Stimulated activated CD8-positive, alpha-beta memory T cell treated with anti-CD3 and anti-CD28 coated beads, Interleukin-4, amount 100 ng/mL, for 24 hours (primary cell): ENCODE measurements at places on chromosomes 13 and 19.

GRCh38 chr19:2045501-2046045 lies 5.5 kb downstream of the MKNK2 start:
- DNase-seq: no peak

- no peak for DNase-seq
Observed at GRCh38 chr19:4870025-4870700, 2.7 kb upstream of the PLIN3 start.

DNA sequence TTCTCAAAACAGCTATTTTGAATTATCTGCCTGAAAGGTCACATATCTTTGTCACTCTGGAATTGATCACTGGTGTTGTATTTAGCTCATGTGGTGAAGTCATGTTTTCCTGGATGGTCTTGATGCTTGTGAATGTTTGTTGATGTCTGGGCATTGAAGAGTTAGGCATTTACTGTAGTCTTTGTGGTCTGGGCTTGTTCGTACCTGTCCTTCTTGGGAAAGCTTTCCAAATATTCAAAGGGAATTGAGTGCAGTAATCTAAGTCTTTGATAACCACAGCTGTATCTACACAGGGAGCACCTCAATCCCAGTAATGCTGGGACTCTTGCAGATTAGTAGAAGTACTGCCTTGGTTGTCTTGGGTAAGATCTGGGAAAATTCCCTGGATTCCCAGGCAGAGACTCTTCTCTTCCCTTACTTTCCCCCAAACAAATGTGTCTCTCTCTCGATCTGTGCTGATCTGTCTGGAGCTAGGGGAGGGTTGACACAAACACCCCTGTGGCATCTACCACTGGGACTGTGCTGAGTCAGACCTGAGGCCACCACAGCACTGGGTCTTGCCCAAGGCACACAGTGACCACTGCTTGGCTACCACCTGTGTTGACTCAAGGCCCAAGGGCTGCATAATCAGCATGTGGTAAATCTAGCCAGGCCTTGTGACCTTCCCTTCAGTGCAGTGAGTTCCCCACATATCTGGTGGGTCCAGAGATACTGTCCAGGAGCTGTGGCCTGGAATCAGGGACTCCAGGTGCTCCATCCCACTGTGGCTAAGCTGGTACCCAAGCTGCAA lies 5.5 kb upstream of the CYP4F3 start:
- no peak for DNase-seq

DNA sequence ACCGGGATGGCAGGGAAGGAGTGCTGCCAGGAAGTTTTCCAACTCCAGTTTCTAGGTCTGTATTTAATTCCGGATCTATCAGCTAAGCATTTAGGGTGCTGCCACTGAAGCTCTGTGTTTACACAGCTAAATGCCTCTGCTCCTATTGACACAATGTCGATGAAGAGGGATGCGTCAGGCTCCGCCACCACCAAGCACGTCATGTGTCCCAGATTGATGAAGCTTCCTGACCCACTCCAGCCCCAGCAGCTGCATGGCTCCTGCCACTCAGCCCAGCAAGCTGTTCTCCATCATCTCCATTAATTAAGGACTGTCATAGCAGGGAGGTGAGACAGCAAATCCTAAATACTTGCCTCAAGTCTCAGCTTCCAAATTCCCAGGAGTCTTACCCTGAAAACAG lies 435.2 kb upstream of the ZNF507 start:
- no peak for DNase-seq

- DNase-seq: no peak
Observed at GRCh38 chr13:106083620-106084350, 451.7 kb downstream of the EFNB2 start.

DNA sequence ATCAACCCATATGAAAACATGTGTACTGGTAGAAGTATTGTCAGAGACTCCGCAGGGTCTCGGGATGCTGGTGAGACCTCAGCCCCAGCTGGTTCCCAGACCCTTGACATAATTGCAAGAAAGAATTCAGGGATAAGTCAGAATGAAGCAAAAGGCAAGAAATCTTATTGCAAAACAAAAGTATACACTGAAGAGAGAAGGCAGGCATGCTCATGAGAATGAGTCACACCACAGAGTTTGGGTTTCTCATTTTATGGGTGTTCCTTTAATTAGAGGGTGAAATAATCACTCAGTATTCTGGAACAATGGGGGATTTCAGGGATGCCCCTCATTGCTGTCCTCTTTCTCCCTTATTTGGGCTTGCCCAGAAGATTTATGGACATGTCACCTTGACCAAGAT lies 1423.8 kb upstream of the MIR17HG start:
- DNase-seq: no peak

GRCh38 chr13:109744512-109745051 lies 41.8 kb downstream of the IRS2 start:
- DNase-seq: no peak

- no peak for DNase-seq
Observed at GRCh38 chr19:13381827-13382632, 124.2 kb downstream of the CACNA1A start.

- DNase-seq: no peak
Observed at GRCh38 chr13:92433386-92433785, 793.2 kb upstream of the GPC6 start.

DNA sequence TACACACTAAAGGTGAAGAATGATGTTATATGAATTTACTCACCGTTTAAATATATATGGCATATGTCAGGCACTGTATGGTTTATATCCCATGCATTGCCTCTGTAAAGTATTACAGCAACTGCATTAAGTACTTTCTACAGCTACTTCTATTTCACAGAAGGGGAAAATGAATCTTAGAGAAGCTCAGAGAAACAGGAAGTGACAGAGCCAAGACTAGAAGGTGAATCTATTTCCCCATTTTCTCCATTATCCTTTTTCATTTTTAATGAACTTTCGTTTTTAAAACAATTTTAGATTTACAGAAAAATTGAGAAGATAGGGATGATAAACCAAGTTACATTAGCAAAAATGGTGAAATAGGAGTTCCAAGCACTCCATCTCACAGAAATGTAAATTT lies 863.3 kb downstream of the UQCRFS1 start:
- DNase-seq: no peak

- no peak for DNase-seq
Observed at GRCh38 chr19:18057557-18057956, 29.2 kb downstream of the IL12RB1 start.

DNA sequence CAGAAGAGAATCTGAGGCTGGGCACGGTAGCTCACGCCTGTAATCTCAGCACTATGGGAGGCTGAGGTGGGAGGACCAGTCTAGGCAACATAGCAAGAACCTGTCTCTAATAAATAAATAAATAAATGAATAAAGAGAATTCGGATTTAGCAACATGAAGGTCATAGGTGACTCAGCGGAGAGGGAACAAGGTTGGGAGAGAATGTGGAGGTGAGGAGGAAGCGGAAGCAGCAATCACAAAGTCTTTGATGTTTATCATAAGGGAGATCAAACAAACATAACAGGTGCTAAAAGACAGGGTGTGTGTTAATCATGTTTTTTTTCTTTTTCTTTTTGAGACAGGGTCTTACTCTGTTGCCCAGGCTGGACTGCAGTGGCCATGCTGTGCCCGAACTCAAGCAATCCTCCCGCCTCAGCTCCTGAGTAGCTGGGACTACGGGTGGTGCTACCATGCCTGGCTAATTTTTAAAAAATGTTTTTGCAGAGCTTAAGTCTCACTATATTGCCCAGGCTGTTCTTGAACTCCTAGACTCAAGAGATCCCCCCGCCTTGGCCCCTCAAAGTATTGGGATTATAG lies 16.3 kb downstream of the PBX4 start:
- no peak for DNase-seq

DNA sequence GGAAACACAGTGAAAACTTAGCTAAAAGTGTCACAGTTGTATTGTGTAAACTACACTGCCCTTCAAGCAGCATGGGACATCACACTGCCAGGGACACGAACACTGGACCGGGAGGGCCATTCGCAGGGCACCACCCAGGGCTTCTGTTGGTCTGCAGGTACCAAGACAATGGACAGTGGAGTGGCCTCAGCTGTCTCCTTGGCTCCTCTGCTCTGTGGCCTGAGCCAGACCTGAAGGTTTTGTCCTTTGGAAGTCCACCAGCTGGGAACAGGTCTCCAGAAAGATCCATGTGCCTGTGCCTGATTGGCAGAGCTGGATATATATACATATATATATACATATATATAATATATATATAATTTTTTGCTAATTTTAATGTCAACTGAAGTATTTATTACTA lies 149.8 kb downstream of the ZNF536 start:
- no peak for DNase-seq

DNA sequence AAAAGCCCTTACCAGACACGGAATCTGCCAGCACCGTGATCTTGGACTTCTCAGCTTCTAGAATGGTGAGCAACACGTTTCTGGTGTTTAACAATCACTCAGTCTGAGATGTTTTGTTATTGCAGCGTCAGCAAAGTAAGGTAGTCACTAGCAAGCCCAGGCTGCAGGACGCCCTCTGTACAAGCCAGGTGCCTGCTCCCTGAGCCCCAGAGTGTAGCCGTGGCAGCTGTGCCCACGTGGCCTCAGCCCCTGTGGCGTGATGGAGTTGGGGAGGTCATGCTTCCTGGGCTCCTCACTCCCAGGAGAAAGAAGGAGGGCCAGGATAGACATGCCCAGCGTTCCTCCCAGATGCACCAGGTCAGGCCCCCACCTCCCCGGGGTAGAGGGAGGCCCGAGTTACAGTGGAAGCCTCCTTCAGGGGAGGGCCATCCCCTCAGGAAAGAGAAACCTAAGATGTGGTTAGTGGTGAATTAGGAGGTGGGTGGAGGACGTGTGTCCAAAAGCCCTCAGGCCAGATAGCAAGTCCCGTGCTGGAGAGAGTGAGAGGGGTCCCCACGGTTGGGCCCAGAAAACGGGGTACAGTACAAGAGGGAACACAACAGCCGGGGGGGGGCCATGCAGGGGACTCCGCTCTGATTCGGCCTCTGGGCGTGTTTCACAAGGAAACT lies 169.6 kb upstream of the SOX1 start:
- DNase-seq: no peak

- no peak for DNase-seq
Observed at GRCh38 chr13:73608157-73608516, 526.1 kb downstream of the KLF12 start.
